ENCODE measurements at places on chromosomes 4 and X.

DNA sequence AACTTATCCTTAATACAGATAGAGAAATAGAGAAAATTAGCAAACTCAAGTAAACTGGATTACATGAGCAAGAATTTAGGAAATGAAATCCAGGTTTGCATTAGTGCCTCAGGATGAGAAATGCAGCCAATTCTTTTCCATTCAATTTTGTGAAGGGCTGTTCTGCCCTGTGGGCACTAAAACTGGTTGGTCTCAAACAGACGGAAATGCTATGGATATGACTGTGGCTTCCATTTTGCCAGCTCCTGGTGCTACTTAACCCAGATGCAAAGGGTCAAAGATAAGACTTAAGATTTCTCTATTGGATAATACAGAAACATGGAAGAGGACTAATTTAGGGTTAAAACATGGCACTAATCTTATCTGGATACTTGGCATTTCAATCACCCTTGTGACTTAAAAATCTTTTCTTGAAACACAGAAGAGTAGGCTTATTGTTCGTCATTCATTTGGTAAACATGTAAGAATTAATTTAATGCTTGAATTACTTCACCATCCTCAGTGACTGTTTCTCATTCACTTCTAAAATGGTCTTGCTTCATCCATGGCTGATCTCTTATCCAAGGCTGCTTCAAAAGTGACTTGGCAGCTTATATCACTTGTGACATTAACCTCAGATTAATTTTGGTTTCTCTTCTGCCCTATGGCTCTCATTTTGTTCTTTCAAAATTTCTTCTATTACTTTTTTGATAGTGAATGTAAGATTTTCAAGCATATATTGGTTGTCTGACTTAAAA is 1008.7 kb downstream of the GLUD2 start:
- DNase-seq = no peak

- no peak for DNase-seq
These were observed 8.8 kb downstream of the SPRY1 start for GRCh38 chr4:123405267-123405865.

GRCh38 chr4:113975578-113975977 is 3.9 kb downstream of the ARSJ start:
- no peak for DNase-seq

- no peak for DNase-seq
These were observed 103.8 kb upstream of the MID1IP1 start for GRCh38 chrX:38697461-38697860.

- no peak for DNase-seq
These were observed 24.8 kb downstream of the CYTL1 start for GRCh38 chr4:4994312-4995097.

- DNase-seq = no peak
These were observed 473.8 kb downstream of the IL15 start for GRCh38 chr4:142110136-142110535.

- DNase-seq = no peak
These were observed 756.3 kb downstream of the CCSER1 start for GRCh38 chr4:90883519-90883918.

- no peak for DNase-seq
These were observed 38.9 kb downstream of the TLR10 start for GRCh38 chr4:38743866-38744265.

GRCh38 chrX:129842510-129843208 is 1.0 kb downstream of the ZDHHC9 start:
- DNase-seq = no peak

GRCh38 chr4:14177987-14178386 is 550.5 kb upstream of the BOD1L1 start:
- DNase-seq = no peak

- DNase-seq = no peak
These were observed 11.6 kb downstream of the ARSF start for GRCh38 chrX:3052860-3053259.

DNA sequence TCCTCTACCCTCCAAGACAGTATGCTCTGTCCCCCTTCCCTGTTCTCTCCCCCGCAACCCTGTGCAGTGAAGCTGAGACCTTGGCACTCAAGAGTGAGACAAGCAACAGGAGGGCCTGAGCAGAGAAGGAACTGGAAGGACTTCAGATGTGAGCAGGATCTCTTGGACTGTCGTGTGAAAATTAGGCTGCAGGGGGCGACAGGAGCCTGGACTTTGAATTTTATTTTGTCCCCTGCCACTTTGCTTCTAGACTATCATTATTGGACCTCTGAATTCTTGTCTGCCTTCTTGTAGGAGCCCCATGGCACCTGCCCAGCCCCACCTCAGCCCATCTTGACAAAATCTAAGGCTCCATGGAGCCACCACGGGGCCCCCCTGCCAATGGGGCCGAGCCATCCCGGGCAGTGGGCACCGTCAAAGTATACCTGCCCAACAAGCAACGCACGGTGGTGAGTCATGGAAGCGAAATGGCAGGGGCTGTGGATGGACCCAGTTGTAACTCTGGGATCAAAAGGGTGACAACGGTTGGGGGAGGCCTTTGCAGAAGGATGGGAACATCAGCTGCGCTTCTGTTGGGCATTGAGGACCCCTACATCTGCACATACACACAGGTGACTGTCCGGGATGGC is 1.7 kb downstream of the ARAF start:
- peak; percentile 40 for DNase-seq

- no peak for DNase-seq
These were observed 151.5 kb downstream of the VEGFC start for GRCh38 chr4:176641237-176641636.

GRCh38 chrX:155876704-155877103 is 4.4 kb upstream of the VAMP7 start:
- DNase-seq = no peak

- no peak for DNase-seq
These were observed 205.4 kb downstream of the HS3ST1 start for GRCh38 chr4:11223311-11223710.

- no peak for DNase-seq
These were observed 180.3 kb upstream of the FTHL17 start for GRCh38 chrX:31252133-31252532.

GRCh38 chr4:40412866-40413795 is 78.0 kb downstream of the CHRNA9 start:
- no peak for DNase-seq

DNA sequence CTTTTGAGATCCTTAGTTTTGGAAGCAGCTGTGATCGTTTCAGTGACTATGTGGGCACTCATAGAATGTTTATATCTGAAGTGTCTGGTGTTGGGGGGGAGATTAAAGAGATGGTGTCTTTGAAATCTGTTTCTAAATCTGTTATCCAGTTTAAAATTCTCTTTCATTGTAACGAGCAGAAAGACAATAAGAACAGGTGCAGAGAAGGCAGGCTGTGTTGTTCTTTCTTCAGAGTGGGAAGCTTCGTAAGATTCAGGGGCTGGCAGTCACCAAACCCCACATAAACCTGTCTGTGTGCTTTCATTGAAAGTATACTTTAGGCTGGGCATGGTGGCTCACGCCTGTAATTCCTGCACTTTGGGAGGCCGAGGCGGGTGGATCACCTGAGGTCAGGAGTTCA is 16.3 kb upstream of the DHRSX start:
- no peak for DNase-seq

GRCh38 chr4:145183023-145183422 is 2.6 kb upstream of the OTUD4 start:
- no peak for DNase-seq

DNA sequence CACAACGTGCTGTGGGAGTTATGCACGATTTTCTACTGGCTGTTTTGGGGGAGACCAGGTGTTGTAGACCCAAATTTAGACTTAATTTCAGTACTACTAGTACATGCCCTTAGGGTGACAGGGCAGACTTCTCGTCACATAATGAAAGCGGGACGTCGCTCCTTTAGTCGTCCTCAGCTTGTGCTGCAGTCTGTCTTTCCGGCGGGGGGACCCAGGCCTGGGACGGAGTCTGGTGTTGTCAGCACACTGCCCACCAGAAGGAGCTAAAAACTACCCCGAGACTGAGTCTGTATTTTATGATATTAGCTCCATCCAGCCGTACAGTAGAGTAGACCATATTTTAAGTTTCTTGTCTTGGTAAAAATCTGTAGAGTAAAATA is 35.5 kb downstream of the NOP14 start:
- no peak for DNase-seq

DNA sequence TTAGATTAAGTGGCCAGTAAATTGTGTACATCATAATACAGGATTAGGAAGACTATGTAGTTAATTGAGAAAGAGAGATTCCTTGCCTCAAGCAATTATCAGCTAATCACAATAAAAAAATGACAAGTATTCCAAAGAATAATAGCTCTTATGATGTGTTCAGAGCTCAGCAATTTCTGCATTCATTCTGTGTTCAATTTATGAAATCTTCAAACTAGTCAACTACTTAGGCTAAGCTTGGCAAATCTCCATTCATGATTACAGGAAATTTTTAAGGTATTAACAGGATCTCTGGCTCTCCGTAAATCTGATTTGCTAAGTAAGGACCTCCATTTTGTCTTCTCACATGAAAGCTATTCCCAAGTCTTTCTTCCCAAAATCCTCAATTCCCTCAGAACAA is 256.9 kb upstream of the TEX13A start:
- no peak for DNase-seq

- peak; percentile 91 for DNase-seq
These were observed 135.5 kb downstream of the AFAP1 start for GRCh38 chr4:7803992-7804755.

GRCh38 chrX:106566362-106566761 is 45.4 kb upstream of the RADX start:
- no peak for DNase-seq

DNA sequence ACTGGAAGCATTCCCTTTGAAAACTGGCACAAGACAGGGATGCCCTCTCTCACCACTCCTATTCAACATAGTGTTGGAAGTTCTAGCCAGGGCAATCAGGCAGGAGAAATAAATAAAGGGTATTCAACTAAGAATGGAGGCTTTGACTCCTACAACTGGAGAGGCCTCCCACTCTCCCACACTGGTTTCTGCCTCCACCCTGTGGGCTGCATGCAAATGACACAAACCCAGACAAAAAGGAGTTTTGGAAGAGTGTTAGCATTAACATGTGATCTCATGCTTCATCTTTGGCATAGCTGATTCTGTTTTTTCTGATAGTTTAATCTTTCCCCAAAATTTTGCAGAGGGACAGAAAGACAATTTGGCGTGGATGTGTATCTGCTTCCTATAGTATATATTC is 80.8 kb upstream of the IQCM start:
- peak; percentile 31 for DNase-seq

- DNase-seq = no peak
These were observed 99.9 kb downstream of the WFS1 start for GRCh38 chr4:6369511-6369910.

DNA sequence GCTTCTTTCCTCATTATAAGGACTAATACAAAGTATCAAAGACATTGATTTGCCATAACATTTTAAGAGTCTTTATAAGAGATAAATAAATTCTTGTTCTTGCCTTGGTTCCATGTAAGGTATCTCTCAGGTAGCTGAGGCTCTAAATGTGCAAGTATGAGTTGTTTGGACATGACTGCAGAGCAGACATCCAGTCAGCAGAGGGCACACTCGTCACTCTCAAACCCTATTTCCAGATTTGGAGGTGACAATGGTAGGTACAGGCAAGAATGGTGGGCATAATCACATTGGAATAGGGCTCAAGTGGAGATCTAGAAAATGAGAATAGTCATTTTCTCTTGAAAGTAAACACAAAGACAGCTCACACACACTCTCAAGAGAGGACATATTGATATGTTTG is 133.3 kb upstream of the ZIC3 start:
- DNase-seq = peak; percentile 42

- peak; percentile 77 for DNase-seq
These were observed at the start of gene SLC6A8 for GRCh38 chrX:153687121-153688039. Gene SLC6A8 (plus strand): TSS chrX:153687926. CDS start chrX:153688575, 649 bp downstream.

GRCh38 chrX:119240356-119240755 is 4.3 kb downstream of the PGRMC1 start:
- DNase-seq = no peak

DNA sequence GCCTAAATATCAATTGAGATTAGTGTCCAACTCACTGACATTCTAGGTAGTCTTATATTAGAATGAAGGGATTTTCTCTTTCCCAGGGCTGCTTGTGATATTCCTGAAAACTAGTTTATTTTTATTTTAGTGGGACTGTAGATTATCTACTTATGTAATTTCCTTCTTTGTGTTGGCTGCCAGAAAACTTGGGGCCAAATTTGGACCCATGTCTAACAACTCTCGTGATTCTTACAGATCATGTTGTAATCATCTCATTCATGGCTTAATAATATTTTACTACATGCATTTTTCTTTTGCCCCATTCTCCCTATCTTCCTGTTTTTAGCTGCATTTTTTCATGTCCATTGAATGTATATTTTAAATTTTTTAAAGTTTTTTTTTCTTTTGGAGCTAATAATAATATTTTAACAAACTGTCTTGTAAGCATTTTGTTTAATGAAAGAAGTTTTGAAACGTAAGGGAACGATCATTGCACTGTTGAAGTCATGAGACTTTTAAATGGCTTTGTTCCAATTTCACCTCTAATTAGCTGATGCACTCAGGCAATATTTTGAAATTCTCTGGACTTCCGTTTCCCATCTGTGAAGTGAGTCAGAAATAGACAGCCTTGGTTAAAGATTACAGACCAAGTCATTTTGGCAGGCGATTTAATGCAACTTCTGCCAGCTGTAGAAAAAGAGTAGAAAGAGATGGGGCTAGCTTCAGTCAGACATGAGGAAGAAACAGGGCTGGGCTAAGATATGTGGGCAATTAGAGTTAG is 14.3 kb upstream of the TDO2 start:
- DNase-seq = no peak

- DNase-seq = no peak
These were observed 1070.4 kb upstream of the ADGRL3 start for GRCh38 chr4:60129740-60130139.

GRCh38 chr4:128354205-128354821 is 66.7 kb upstream of the PGRMC2 start:
- no peak for DNase-seq

GRCh38 chr4:75172551-75172950 is 239.6 kb downstream of the PARM1 start:
- no peak for DNase-seq

- no peak for DNase-seq
These were observed 94.8 kb upstream of the TEX13A start for GRCh38 chrX:105315248-105315647.

GRCh38 chrX:2708021-2708420 is 16.9 kb downstream of the CD99 start:
- no peak for DNase-seq

DNA sequence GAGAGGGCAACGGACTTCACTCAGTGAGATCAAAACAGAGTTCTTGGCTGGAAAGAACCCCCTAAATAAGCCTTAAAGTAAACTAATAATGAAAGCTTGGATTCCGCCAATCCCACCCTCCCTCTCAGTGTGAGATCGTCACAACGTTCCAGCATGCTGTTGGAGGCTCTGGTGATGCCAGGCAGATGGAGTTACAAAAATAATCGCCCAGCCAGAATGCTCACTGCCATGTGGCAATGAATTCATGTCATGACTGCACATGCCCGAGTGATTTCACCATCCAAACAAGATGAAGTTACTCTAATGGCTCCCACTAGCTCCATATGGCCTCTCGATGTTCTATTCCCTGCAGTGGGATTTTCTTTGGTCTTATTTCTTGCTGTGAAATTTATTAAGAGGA is 248.0 kb downstream of the SPATA18 start:
- DNase-seq = no peak

- no peak for DNase-seq
These were observed 35.2 kb upstream of the SCD5 start for GRCh38 chr4:82833696-82834313.

GRCh38 chrX:8090482-8090881 is 80.6 kb downstream of the VCX2 start:
- no peak for DNase-seq
